ENCODE measurements at places on chromosomes 6 and 20. TPM values are rescaled to one million over a fixed set of nuclear protein-coding genes. Genes with fewer than 3 reads are reported as not detected.

- DNase-seq, result no peak
These were observed 131.0 kb downstream of the ANKRD60 start for GRCh38 chr20:58097429-58097828.

- DNase-seq, result no peak
These were observed 40.4 kb downstream of the ESF1 start for GRCh38 chr20:13744352-13744751.

- no peak for DNase-seq
These were observed 15.3 kb downstream of the ECHDC1 start for GRCh38 chr6:127328043-127328609.

GRCh38 chr6:2464641-2465040 is 219.2 kb upstream of the GMDS start:
- DNase-seq, result no peak

DNA sequence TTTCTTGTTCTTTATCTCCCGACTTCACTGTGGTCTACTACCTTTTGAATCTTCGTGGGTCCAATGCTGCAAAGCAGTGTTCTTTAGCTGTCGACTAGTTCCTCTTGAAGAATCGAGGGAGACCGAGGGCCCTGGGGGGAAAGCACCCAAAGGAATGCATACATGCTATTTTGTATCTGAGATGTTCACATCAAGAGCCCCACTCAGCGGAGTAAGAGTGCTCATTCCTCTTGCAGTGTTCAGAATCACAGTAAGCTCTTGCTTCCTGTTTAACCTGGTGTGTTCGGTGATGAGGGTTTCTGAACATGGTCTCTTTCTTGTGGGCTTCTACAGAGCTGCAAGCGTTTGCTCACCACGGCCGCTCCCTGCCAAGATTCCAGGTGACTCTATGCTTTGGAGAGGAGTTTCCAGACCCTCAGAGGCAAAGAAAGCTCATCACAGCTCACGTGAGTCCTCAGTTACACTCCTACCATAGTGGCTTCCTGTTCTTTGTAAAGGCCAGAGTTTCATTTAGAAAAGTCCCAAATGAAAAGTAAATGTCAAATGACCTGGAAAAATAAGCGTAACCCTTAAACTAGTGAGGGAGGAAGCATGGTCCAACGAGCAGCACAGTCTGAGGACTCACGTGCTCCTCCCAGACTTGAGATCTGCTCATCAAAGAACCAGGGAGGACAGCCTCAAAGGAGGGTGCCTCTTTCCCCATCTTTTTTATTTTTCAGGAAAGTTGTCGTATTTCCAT is 13.3 kb downstream of the IRF4 start:
- no peak for DNase-seq

GRCh38 chr20:20593447-20594170 is 118.8 kb downstream of the RALGAPA2 start:
- no peak for DNase-seq

GRCh38 chr20:53399592-53400335 is 193.9 kb downstream of the ZNF217 start:
- no peak for DNase-seq

DNA sequence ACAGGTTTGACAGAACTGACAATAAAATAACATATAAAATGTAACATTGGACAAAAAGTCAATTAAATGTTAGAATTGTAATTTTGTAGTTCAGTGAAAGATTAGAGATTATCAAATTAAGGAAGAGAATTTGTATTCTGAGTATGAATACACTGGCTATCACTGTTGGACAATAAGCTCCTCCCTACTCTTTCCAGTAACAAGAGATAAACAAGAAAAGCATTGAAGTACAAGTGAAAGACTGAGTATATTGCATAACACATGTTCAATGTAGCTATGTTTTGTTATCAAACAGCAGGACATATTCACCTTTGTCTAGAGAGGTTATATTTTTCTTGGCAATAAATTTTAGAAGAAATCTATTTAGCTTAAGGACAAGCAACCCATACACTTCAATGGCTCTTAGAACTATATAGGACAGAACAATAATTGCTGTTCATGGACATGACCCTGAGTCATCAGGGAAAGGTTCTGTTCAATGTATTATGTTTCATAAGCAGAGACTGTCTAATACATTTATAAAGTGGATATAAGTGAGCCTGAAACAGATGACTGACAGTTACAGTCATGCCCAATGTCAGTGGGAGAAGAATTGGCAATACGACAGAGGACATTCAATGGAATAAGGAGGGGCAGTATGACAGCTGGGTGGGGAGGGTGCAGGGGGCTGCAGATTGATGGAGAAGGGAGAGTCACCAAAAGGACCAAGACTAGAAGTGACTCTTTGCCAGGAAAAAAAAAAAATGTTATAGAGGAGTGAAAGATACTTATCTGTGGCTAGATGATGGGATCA is 520.4 kb downstream of the FRK start:
- no peak for DNase-seq

DNA sequence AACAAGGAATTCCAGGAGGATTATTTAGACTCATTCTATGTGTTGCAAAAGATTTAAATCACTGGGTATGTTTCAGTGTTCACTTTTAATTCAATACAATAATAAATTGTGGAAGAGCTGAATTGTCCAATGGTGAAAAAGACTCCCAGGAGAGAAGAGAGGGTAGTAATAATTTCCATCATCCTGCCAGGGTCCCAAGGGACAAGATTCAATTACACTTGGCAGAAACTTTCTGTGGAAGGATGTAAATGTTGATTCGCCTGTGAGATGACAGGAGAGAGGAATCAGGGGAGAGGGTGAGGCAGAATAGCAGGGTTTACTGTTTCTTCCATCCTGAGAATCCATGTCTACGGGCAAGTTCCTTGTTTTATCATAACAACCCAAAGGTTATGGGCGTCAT is 342.7 kb downstream of the ESR1 start:
- no peak for DNase-seq

- no peak for DNase-seq
These were observed 54.4 kb downstream of the GNAS start for GRCh38 chr20:58906894-58907293.

GRCh38 chr6:168393126-168393870 is 47.7 kb upstream of the SMOC2 start:
- no peak for DNase-seq

TFEB gene
- total RNA-seq, result 0.48 TPM

FILIP1 gene
- 0.73 TPM for total RNA-seq

HLA-DMA gene
- 3.4 TPM for total RNA-seq

SLC35D3 gene
- total RNA-seq, result 0.13 TPM

SOX18 gene
- total RNA-seq, result not detected

C6orf132 gene
- total RNA-seq, result 11.8 TPM

Measured in progenitor cell of endocrine pancreas (in vitro differentiated cells).